Stimulated activated CD4-positive, alpha-beta T cell treated with anti-CD3 and anti-CD28 coated beads, Interleukin-4, amount 100 ng/mL, for 24 hours (primary cell): ENCODE measurements at places on chromosomes 3 and 15.

- no peak for DNase-seq
These were observed 29.0 kb upstream of the SLC2A2 start for GRCh38 chr3:171055336-171056178.

DNA sequence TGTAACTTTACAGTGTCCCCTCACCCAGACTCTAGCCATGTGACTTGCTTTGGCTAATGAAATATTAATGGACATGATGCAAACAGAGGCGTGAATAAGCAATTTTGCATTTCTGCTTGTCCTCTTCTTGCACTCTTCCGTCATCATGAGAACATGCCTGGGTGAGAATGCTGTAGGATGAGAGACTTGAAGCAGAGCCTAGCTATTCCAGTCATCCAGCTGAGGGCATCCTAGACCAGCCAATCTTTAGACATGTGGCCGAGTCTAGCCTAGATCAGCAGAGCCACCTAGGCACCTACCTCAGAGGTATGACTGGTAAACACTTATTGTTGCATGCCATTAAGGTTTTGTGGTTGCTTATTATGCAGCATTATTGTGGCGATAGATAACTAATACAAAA is 450.5 kb upstream of the AZI2 start:
- DNase-seq: no peak

DNA sequence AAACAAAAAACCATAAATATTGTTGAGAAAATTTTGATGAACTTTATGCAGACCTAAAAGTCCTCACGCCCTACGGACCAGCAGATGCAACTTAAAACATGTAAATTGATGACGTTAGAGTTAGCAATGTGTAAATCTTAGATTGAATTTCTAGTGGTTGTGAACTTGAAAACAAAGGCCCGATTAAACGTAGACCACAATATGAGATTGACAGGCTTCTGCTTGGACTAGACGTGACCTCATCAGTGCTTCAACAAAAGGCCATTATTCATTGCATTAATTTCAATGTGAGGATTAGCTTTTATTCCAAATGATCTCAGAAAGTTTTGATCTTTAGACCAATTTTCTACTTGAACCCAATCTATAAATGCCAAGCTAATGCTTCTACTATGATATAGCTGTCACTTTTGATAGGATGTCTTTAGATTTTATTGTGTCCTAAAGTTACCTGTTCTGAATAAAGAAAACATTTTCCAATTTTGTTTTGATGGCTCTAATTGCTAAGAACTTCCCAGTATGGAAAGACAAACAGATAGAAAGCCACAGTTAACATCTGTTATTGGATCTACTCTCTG is 55.4 kb upstream of the SPPL2A start:
- DNase-seq: no peak

DNA sequence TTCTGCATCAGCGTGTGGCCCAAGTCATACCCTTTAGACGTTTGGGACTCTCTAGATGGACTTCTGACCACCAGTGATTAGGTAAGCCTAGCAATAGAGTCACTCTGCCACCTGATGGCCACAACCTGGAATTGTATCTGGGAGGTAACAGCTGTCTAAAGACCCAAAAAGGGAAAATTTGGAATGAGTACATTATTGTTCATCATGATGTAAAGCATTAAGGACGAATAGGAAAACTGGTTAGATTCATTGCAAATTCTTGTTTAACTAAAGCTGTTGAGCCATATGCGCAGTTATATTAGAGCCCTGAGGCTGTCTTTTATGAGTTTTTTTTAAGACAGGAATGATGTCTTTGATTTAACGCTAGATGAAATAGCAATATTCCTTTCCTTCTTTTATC is 63.6 kb downstream of the FAM81A start:
- no peak for DNase-seq

DNA sequence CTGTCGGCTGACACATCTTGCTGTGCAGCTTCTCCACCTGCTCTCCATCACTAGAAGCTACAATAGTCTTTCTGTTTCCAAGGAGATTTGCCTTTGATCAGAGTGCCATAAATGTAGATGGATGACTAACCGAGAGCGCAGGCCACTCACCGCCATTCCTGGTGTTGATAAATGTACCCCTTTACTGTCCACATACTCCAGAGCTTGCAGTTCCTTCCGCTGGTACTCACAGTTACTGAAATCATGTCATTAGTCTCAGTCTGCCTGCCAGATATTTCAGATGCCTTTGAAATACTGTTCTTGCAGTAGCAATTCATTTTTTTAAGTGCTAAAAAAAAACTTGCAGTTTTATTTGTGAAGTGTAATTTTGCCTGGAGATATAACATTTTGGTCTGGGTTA is 72.3 kb downstream of the BLM start:
- no peak for DNase-seq

GRCh38 chr3:18510947-18511346 is 85.8 kb upstream of the SATB1 start:
- DNase-seq: no peak

DNA sequence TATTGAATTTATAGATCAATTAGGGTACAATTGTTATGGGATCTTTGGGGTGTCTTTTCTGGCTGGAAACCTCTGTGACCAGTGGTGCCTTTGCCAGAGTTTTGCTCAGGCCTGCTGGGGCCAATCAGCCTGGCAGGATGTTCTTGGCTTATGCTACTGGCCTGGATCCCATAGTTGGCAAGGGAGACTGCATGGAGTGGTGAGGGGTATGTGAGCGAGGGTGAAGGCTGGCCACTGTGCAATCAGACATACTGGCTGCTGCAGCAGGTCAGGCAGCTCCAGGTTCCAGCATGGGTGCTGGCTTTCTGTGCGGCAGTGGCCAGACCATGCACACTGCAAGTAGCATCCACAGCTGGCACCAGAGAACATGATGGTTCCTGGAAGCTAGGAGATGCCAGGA is 1053.2 kb upstream of the GBE1 start:
- no peak for DNase-seq

DNA sequence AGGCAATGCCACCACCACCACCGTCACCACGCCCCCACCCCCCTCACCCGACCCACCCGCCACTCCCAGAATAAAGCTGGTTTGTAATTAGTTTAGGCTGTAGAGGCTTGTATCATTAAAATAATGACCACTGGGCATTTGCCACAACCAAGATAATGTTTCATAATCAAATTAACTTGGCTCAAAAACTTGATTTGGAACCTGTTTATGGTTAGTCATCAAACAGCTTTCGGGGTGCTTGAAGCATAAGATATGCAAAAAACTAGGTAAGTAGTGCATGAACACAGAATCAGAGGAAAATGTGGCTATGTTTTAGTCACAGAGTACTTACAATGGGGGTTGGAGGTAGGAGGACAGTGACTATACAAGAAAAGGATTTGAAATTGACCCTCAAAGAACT is 115.1 kb downstream of the FHIT start:
- DNase-seq: no peak

DNA sequence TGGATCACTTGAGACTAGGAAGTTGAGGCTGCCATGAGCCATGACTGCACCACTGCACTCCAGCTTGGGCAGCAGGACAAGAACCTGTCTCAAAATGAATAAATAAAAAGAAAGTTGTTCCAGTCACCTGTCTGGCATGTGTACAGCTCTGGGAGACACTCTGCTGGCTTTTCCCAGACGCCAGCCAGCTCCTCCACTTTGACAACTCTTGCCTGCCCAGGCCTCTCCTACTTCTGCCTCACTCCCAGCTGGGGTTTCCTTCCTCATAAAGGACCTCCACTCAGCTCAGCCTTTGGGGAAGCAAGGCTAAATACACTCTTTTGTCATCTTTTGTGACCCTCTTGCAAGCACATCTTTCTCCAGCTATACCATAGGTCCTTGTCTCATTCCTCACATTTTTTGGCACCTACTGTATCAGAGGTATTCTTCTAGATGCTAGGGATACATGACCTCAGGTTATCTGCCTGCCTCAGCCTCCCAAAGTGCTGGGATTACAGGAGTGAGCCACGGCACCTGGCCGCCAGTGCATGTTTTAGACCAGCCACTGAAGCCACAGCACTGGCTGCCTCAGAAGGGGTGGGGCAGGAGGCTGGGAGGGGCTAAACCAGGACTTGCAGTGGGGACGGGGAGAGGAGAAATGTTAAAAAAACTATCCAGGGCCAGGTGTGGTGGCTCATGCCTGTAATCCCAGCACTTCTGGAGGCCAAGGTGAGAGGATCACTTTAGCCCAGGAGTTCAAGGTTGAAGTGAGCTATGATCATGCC is 10.0 kb upstream of the ELP6 start:
- no peak for DNase-seq

DNA sequence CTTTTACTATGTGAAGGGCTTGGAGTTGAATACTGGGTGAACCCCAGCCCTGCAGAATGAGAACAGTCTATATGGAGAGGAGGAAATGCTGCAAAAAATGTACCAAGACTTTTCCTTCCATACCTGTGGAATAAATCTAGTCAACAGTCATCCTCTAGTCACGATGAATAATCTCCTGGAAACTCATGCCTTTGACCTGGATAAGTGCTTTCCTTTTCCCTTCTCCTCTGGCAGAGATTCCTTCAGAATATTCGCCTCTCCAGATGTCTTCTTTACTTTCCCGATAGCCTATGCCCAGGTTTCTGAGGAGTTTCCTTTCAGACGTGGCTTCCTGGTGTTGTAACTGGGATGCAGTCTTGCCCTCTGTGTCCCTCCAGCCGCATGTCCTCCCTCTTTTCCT is 28.1 kb downstream of the CCNL1 start:
- DNase-seq: no peak

GRCh38 chr3:129325383-129325782 is 46.7 kb downstream of the HMCES start:
- no peak for DNase-seq

GRCh38 chr3:163916596-163917560 is 1161.4 kb downstream of the SI start:
- no peak for DNase-seq

DNA sequence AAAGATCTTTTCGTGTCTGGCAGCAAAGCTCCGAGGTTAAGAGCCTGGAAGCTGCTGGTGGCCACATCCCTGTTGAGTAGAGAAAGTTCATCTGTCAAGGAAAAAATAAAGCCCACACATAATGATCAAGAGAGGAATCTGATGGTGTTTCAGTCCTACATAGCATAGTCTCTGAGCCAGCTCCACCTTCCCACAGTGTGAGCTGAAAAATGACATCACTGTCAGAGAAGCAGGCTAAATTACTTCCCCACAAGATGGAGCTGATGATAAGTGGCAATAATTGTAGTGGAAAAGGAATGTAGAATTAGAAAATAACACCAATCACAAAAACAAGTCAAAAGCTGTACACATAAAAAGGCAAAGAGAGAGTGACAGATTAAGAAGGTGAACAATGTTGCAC is 84.5 kb downstream of the AQP9 start:
- DNase-seq: no peak

DNA sequence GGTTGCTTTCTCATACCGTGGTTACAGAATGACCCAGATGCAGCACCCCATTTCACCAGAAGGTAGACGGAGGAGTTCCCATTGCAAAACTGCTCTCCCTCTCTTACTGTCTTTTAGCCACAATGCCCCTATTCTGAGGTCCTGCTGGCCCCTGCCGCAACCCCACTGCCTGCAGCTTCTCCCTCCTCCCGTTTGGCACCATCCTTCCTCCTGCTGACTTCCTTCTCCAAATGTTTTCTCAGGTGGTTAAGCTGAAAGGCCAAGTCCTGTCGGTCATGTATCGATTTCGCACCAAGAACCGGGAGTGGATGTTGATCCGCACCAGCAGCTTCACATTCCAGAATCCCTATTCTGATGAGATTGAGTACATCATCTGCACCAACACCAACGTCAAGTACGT is 132.3 kb upstream of the ABHD17C start:
- DNase-seq: no peak

- DNase-seq: no peak
These were observed 421.7 kb downstream of the TUSC7 start for GRCh38 chr3:117131259-117131658.

DNA sequence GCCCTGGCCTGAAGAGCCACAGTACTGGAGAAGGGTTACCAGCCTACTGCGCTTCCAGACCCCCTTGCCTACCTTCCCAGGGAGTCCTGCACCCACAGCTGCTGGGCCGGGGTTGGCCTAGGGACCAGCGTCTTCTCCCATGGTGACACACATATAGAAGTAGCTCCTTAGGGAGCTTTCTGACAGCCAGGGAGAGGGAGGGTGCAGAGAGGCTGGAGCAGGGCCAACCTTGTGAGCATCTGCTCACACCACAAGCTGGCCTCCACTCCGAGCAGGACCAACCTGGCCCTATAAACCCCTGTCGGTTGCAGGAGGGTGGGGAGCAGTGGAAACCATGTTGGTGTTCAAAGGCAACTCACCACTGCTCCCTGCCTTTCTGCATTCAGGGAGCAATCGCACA is 35.2 kb downstream of the SRPRB start:
- no peak for DNase-seq

DNA sequence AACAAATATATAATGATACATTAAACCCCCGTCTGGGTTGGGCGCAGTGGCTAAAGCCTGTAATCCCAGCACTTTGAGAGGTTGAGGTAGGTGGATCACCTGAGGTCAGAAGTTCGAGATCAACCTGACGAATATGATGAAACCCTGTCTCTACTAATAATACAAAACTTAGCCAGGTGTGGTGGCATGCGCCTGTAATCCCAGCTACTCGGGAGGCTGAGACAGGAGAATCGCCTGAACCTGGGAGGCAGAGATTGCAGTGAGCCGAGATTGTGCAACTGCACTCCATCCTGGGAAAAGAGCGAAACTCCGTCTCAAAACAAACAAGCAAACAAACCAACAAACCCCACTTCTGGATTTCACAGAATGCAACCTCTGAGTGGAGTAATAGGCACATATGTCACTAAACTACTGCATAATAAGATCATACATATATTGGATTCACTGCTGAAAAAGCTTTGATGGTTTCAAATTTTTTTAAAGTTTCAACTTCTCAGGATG is 718.2 kb downstream of the SI start:
- DNase-seq: no peak

- DNase-seq: no peak
These were observed 27.9 kb upstream of the SFMBT1 start for GRCh38 chr3:53073553-53074365.

DNA sequence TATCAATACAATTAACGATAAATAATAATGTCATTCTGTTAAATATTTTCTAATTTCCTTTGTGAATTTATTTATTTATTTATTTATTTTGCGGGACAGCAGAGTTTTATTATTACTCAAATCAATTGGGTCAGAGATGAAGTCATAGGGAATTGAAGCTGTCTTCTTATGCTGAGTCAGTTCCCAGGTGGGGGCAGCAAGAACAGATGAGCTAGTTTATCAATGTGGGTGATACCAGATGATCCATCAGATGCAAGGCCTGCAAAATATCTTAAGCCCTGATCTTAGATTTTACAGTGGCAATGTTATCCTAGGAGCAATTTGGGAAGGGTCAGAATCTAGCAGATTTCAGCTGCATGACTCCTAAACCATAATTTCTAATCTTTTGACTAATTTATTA is 1050.3 kb downstream of the OTOL1 start:
- DNase-seq: no peak
